ENCODE measurements at places on chromosomes 4 and X. TPM values are rescaled to one million over a fixed set of nuclear protein-coding genes. Genes with fewer than 3 reads are reported as not detected.

Gene IL13RA2
- total RNA-seq: not detected

Gene SRPK3
- not detected for total RNA-seq

GRCh38 chr4:86108137-86108536, 251.7 kb downstream of the MAPK10 start:
- H3K36me3 ChIP-seq: no peaks in the 10 kb centered on the region
- H3K4me3 ChIP-seq: no peak overlapping the region
- H3K27ac ChIP-seq: no peak overlapping the region
- no peaks in the 10 kb centered on the region for H3K27me3 ChIP-seq
- no peaks in the 10 kb centered on the region for H3K4me1 ChIP-seq

GRCh38 chr4:6869944-6870343, 39.7 kb upstream of the TBC1D14 start:
- peaks cover 38% of the 10 kb centered on the region for H3K36me3 ChIP-seq
- no peak overlapping the region for H3K27ac ChIP-seq
- H3K4me1 ChIP-seq: no peaks in the 10 kb centered on the region
- no peak overlapping the region for H3K4me3 ChIP-seq

- H3K36me3 ChIP-seq: no peaks in the 10 kb centered on the region
- DNase-seq: no peak
- no peaks in the 10 kb centered on the region for H3K27me3 ChIP-seq
- no peak overlapping the region for H3K4me3 ChIP-seq
- no peaks in the 10 kb centered on the region for H3K4me1 ChIP-seq
Measured at GRCh38 chr4:149716728-149717127, 98.9 kb downstream of the IQCM start.

- no peak for DNase-seq
- H3K4me1 ChIP-seq: no peaks in the 10 kb centered on the region
- no peak overlapping the region for H3K27ac ChIP-seq
- no peak overlapping the region for H3K4me3 ChIP-seq
- H3K27me3 ChIP-seq: no peaks in the 10 kb centered on the region
- H3K36me3 ChIP-seq: no peaks in the 10 kb centered on the region
Measured at GRCh38 chr4:23036503-23036902, 343.8 kb downstream of the GBA3 start.

Gene CCNB3
- 0.07 TPM for total RNA-seq

GRCh38 chrX:103640401-103641155, 11.8 kb downstream of the TCEAL1 start:
- no peak for DNase-seq
- H3K27me3 ChIP-seq: no peaks in the 10 kb centered on the region
- H3K4me1 ChIP-seq: no peaks in the 10 kb centered on the region
- no peak overlapping the region for H3K4me3 ChIP-seq

GRCh38 chrX:35380808-35381700, 417.1 kb upstream of the MAGEB16 start:
- H3K27ac ChIP-seq: no peak overlapping the region
- no peak overlapping the region for H3K4me3 ChIP-seq
- H3K36me3 ChIP-seq: no peaks in the 10 kb centered on the region
- no peak for DNase-seq
- no peaks in the 10 kb centered on the region for H3K4me1 ChIP-seq
